ENCODE measurements at places on chromosomes 5 and 9.

DNA sequence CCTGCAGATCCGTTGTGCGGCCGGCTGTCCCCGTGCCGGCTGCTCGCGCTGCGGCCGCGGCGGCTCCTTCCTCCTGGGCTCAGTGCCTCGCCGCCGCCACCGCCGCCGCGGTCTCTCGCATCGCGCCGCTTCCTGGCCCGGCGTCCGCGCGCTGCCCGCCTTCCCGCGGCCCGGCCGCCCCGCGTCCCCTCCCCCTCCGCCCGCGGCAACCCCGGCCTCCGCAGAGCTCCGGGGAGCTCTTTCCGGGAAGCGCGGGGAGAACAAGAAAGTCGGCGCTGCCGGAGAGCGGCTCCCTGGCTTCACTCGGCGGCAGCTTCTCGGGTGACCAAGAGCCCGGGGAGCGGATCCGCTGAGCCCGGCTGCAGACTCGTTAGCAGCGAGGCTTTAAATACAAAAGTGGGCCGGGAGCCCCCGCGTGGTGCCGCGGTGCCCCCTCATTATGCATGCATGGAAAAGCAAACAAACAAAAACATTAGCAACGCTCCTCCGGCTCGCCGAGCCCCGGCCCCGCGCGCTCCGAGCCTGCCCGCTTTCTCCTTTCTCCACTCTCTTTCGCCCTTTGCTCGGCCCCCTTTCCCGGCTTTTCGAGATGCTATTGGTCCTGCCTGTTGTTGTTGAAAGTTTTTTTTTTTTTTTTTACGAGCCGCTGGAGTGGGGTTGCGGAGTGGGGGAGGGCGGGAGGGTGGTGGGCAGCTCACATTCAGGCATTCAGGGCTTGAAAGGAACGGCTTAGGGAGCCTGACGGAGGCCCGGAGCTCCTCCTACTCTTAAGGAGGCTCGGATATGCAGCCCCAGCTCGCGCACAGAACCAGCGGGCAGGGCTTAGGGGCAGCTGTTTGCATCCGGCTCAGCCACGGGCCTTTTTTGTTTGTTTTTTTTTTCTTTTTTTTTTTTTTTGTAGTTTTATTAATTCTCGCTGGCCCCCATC lies at the start of gene GAS1:
TSS of gene GAS1 (minus strand) at position 361 of the 928 bp plus-strand sequence. CDS start 727 bp downstream, outside the sequence.
- DNase-seq = peak; percentile 73

DNA sequence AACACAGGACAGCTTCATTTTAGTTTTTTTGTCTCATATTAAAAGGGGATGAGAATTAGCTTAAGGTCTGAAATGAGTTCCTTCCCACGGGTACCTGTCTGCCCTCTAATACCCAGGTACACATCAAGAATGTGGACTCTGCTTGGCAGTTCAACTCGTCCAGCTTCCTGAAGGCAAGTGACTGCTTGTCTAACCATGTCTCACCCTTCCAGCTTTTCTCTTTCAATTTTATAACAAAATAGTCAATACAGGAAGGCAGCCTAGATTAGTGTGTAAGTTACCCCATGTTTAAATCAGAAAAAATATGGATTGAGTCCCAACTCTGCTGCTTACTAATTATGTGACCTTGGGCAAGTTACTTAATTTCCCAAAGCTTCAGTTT lies 50.5 kb upstream of the C5orf46 start:
- no peak for DNase-seq

DNA sequence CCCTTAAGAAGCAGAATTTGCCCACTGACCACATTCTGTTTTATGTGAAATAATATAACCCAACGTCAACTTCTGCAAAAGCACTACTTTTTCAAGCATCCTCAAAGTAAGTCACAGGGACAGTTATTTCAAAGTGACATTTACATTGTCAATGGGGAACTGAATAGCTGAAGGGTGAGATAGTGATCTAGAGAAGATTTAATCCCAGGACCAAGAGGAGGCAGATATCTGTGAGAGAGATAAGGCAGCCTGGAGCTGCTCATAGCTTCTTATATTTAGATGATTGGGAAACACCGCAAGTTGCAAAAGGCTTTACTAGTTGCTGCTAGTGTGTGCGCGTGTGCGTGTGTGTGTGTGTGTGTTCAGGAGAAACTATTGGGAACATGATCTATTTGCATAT lies 210.4 kb upstream of the RFX3 start:
- DNase-seq = no peak

DNA sequence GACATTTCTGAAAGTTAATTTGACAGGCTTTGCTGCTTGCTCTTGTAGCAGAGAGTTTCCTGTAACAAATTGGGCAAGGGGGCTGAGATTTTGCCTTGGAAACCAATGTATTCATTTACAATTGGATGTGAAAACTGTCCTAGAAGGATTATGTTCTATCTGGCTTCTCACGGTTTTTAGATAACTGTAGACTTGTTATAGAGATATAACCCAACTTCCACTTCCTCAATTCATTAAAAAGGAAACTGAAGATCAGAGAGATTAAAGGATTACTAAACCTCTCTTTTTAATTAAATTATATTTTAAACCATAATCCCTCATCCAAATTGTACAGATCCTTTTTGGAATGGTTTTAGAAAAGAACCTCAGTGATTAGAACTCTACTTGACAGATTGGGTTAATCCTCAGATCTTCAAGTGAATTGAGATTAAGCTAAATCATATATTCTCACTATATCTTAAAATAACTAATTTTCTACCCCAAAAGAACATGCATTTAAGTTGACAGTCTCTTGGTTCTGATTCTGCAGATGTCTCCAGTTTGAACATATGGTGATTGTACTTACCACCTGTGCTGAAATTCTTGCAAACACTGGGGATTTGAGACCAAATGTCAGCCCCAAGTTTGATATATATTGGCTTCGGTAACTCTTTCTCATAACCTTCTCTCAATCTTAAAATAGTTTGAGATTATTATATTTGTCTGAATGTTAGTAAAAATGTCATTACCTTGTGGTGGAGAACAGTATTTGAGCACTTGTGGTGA lies 130.1 kb upstream of the C9orf72 start:
- DNase-seq = no peak

GRCh38 chr9:106277966-106278365 lies 583.6 kb downstream of the TMEM38B start:
- DNase-seq = no peak

DNA sequence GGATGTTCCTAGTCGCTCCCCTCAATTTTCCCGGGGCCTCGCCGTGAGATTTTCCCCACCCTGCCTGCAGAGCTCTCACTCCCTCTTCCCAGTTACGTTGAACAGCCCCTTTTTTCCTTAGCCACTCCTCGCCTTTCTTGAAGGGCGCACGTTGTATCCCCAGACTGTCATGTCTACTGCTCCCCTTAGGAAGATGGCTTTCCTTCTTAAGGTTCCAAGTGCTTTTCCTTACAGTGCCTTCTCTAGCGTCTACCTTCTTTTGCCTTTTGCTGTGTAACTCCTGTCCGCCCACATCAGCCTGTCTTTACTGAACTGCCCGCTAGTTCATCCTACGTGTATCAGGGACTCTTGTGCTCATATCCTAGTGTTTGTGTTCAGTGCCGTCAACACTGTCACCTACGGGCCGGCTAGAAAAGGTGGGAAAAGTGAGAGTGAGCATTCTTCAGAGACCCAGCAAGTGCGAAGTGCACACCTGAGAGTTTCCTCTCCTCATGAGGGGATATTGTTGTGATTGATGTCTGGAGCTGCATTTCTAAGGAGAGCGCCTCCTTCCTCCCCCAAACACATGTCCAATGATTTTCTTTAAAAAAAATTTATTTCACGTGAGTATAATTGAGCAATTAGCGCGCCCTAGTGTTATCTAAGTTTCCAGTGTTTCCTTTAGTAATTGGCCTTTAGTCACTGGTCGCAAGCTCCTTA lies 764 bp downstream of the CAMLG start:
- DNase-seq = peak; percentile 37

GRCh38 chr9:119164716-119165115 lies 204.5 kb downstream of the BRINP1 start:
- DNase-seq = no peak

GRCh38 chr5:139645430-139645871 lies 2.7 kb upstream of the CXXC5 start:
- DNase-seq = no peak

- DNase-seq = peak; percentile 69
Measured at GRCh38 chr5:55344392-55344992, 36.7 kb downstream of the MTREX start.

DNA sequence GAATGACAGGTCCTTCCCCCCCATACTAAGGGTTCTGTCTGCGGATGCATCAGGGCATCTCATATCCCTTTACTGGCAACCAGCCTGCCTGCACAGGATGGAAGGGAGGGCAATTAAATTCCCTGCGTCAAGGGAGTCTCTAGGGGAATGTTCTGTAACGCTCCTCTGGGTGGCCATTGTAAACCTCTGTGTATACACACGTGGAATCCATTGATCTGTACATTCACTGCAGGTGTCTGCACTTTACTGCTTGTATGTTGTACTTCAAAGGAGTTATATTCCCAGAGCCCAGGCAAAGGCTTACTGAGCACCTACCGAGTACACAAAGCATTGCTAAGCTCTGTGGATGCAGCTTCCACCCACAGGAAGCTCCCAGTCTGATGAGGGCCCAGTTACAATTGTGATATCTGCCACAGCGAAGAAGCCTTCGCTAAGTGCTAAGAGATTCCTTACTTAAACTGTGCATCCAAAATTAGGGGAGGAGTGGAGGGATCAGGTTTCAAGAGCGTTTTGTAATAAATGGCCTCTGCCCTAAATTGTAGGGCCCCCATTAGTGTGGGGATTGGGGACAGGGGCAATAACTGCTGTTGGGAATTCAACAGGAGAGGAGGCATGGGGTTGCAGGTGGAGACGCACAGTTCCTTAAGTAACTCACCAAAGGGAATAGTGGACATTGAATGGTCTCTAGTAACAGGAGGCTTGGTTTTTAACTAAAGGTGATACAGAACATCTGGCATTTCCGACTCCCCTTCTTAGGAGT lies 1.5 kb upstream of the RETREG1 start:
- no peak for DNase-seq

Data from activated CD4-positive, alpha-beta memory T cell treated with anti-CD3 and anti-CD28 coated beads, Interleukin-2, amount 10 ng/mL, durations not matched to agents 7 days and 5 days (primary cell).